ENCODE measurements at places on chromosomes 7 and 10.

DNA sequence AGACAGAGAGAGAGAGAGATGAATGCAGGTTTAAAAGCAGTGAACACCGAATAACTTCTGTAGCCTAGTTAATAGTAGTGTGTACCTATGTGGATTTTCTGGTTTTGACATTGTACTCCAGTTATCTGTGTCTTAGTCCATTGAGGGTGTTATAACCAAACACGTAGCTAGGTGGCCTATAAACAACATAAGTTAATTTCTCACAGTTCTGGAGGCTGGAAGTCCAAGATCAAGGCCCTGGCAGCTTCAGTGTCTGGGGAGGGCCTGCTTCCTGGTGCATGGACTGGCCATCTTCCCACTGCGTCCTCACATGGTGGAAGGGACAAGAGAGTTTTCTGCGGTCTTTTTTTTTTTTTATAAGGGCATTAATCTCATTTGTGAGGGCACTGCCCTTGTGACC is 23.5 kb downstream of the AOC1 start:
- DNase-seq: no peak

DNA sequence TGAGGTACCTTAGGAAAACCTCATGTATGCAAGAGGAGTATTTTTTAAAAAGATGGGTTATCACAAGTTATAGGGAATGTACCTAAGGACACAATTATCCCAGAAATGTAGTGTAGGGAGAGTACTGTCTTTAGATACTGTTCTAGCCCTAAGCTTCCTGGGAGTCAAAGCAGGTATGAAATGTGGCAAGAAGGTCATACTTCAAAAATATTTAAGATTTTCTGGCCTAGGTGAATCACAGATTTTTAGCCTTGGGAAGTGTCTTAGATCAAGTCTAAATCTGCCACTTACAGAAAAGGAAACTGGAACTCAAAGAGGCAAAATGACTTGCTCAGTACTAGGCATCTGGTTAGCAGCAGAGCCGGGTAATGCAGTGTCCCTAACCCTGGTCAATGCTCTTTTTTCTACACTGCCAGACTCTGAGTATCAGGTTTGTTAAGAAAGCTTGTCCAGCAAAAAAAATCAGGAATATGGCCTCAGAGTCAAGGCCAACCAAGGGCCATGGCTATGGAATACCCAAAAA is 13.9 kb downstream of the PIK3AP1 start:
- no peak for DNase-seq

- no peak for DNase-seq
Observed at GRCh38 chr7:87739306-87739705, 111.1 kb downstream of the RUNDC3B start.

GRCh38 chr10:118732245-118733165 is 22.3 kb downstream of the CACUL1 start:
- DNase-seq: no peak

- DNase-seq: no peak
Observed at GRCh38 chr7:151699147-151699927, 177.6 kb downstream of the PRKAG2 start.

GRCh38 chr10:125536236-125536635 is 146.7 kb downstream of the TEX36 start:
- no peak for DNase-seq

- no peak for DNase-seq
Observed at GRCh38 chr7:20352573-20353306, 22.0 kb downstream of the ITGB8 start.

- DNase-seq: no peak
Observed at GRCh38 chr10:93098816-93099215, 25.1 kb downstream of the CYP26A1 start.

DNA sequence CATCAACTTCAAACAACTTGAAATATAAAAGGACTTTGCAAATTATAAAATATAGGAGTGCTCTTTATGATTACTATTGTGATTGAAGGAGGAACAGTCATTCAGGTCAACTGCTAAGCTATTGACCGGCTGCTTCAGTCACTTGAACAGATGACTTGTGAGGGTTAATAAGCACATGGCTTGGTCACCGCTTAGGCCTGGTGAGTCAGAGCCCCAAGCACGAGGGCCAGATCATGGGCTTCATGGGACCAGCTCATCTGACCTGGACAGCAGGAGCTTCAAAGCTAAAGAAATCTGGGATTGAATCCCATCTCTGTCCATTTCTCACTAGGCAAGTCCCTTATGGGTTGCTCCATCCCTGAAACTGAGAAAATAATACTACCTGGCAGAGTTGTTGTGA is 60.4 kb upstream of the ADO start:
- no peak for DNase-seq

- no peak for DNase-seq
Observed at GRCh38 chr10:34313888-34314287, 501.2 kb downstream of the PARD3 start.

GRCh38 chr10:23110722-23111516 is 15.5 kb downstream of the MSRB2 start:
- DNase-seq: no peak

- no peak for DNase-seq
Observed at GRCh38 chr10:133094286-133094685, 6.6 kb downstream of the ADGRA1 start.

DNA sequence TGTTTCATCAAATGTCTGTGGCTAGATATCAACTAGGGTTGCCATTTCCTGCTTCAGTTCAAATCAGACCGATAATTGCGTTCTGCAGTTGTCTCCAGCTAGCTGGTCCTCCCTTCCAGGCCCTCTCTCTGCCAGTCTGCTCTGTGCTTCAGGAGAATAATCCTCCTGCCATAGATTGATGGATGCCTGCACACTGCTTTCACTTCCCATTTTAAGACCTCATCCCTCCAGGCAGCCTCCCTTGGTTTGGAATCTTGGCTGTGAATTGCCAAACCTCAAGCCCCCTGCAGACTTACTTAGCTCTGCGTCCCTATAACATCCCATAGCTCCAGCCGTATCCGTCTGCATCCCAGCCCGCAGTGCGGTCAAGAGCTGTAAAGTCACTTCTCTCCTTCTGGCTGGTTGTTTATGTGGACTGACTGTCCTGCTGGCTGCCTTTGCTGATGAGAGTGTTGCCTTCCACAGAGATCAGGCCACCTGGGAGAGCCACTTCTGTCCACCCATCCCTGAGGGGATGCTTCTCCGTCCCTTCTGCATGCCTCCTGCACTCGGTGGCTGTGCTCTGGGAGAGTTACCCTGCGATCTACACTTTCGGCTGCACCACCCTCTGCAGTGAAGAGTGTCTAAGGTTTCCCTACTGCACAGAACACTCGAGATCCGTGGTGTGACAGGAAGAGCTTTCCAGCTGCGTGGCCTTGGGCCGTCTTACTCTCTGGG is 22.4 kb upstream of the KLF6 start:
- no peak for DNase-seq

GRCh38 chr7:133746847-133747246 is 380.3 kb upstream of the LRGUK start:
- no peak for DNase-seq
